ENCODE measurements at places on chromosomes 6 and 20.

- no peak for DNase-seq
These were observed 153.1 kb upstream of the INSM1 start for GRCh38 chr20:20214757-20215275.

- DNase-seq, result no peak
These were observed 33.2 kb downstream of the CCN2 start for GRCh38 chr6:131917763-131918649.

- DNase-seq, result no peak
These were observed 23.1 kb downstream of the CPNE5 start for GRCh38 chr6:36815962-36816735.

- no peak for DNase-seq
These were observed 85.7 kb downstream of the TMEM170B start for GRCh38 chr6:11623272-11623671.

DNA sequence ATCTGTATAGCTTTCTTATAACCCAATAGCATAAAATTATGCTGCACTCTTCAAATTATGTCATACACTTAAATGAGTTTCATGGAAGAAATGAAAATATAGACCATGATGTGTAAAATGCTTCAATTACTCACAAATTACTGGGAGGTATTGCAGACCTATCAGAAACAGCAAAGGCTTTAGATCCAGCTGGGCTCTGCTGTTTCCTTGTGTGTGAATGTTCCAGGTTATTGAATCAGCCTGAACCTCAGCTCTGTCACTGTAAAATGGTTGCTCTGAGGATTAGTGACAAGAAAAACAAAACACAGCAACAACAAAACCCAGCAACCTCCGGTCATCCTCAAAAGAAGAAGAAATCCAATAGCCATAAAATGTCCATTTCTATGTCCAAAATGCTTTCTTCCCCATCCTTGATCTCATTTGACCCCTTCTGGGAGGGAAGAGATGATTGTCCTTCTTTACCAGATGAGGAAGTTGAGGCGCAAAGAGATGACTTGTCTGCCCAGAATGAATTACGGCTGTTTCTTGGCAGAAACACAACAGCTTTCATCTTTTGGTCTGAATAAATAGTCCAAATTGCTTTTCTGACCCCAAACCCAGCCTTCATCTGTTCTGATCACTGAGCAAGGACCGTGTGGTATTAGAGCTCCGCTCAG lies 42.2 kb upstream of the TGM6 start:
- DNase-seq, result no peak

GRCh38 chr20:19932170-19932667 lies 84.9 kb upstream of the NAA20 start:
- DNase-seq, result no peak

- DNase-seq, result no peak
These were observed 22.2 kb downstream of the HLA-F start for GRCh38 chr6:29745386-29745785.

Data from activated naive CD4-positive, alpha-beta T cell (primary cell).